ENCODE measurements at places on chromosomes 1 and 21.

GRCh38 chr1:59242370-59242769 is 54.5 kb upstream of the FGGY start:
- DNase-seq, result no peak

- peak; percentile 27 for DNase-seq
Measured at GRCh38 chr1:240765732-240766363, 153.9 kb upstream of the GREM2 start.

GRCh38 chr1:36911561-36912364 is 122.6 kb downstream of the GRIK3 start:
- no peak for DNase-seq

- DNase-seq, result no peak
Measured at GRCh38 chr1:61116421-61116820, 34.1 kb downstream of the NFIA start.

DNA sequence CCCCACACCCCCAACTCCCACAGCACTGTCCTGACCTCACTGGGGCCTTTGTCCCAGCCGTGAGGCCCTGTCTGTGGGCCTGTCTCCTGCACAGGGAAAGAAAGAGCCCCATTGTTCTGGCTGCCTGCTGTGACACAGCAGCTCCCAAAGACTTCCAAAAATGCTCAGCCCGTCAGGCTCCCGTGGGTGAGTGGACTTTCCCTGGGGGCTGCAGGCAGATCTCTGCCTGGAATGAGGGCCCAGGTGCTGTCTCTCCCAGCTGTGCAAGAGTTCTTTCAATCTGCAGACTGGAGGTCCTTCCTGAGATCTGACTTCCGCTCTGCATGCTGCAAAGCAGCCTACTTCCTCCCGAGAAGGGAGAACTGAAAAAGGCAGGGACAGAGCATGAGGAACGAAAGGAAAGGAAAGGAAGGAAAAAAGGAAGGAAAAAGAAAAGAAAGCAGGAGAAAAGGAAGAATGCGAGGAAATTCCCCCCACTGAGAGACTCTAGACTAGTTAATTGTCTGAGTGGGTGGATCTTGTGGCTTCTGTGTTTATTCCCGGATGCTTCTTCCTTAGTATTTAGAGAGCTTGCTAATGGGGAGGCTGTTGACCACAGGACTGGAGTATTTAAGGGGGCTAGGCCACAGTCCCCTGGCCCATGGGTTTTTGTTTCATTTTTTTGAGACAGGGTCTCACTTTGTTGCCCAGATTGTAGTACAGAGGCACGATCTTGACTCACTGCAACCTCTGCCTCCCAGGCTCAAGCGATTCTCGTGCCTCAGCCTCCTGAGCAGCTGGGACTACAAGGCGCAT is 15.0 kb downstream of the NES start:
- DNase-seq, result peak; percentile 75

DNA sequence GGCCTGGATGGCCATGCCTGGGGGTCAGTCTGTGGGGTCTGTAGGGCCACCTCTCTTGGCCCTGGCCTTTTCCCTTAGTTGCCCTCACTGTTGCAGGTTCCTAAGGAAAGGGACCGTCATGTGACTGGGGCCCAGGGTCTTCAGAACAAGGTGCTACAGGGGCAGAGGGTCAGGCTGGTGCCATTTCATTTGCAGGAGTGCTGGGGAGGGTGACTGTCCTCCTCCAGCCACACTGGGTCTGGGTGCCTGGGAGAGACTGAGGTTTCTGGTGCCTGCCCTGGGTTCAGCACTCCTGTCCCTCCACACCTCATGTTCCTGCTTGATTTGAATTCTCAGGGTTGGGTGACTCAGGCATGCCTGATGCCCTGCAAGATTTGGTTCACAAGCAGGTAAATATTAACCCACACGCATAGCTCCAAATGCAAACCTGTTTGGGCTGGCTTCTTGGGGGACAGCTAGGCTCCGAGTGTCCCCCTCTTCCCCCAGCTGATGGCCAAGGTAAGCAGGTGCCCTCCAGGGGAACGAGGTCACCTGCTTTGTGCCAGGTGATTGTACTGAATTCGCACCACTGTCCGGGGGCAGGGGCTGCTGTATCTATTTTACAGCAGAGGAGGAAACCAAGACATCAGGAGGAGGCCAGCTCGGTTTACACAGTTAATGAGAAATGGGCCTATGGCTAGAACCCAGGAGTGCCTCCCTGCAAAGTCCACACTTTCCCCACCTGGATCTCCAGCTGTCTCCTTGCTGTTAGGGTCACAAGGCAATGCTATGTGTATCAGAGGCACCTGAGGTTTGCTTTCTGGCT is 20.3 kb downstream of the ARHGEF10L start:
- DNase-seq, result no peak

- no peak for DNase-seq
Measured at GRCh38 chr1:157110003-157110402, 10.4 kb upstream of the ETV3L start.

DNA sequence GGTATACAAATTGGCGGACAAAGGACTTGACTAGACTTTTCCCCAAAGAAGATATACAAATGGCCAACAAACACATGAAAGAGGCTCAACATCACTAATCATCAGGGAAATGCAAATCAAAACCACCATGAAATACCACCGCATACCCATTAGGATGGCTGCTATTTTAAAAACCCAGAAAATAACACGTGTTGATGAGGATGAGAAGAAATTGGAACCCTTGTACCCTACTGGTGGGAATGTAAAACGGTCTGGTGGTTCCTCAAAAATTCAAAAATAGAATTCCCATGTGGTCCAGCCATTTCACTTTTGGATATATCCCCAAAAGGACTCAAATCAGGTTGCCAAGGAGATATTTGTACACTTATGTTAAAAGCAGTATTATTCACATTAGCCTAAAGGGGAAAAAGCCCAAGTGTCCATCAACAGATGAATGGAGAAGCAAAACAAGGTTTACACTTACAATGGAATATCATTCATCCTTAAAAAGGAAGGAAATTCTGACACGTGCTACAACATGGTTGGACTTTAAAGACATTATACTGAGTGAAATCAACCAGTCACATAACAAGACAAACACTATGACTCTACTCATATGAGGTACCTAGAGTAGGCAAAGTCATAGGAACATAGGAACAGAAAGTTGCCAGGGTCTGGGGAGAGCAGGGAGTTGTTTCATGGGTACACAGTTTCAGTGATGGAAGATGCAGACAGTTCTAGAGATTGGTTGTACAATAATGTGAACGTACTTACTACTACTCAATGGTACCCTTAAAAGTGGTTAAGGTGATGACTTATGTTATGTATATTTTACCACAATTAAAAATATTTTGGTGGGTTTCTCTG is 17.0 kb downstream of the CD34 start:
- DNase-seq, result no peak

GRCh38 chr1:27297903-27298302 is 24.1 kb upstream of the TMEM222 start:
- no peak for DNase-seq

- DNase-seq, result peak; percentile 12
Measured at GRCh38 chr1:41242342-41243078, 404 bp upstream of the SCMH1 start.

- no peak for DNase-seq
Measured at GRCh38 chr21:31743712-31744111, 11.8 kb upstream of the SCAF4 start.

DNA sequence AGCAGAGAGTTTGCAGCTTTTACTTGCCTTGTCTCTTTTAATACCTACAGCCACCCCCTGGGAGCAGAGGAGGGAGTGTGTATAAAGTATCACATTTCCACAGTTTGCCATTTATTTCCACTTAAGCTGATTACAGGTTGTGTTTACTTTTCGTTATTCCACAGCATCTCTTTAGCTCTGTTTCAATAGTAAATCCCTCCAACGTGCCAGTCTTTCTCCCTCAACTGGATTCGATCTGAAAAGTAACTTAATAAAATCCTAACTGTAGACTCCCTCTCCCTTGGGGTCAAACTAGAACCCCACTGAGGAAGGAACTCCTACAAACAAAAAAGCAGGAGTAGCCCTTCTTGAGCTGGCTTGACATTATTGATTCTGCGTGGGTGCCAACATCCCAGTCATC is 3.1 kb upstream of the FCGR2A start:
- no peak for DNase-seq

- no peak for DNase-seq
Measured at GRCh38 chr1:56336982-56337381, 242.4 kb downstream of the PLPP3 start.

GRCh38 chr1:53688381-53689102 is 50.4 kb downstream of the GLIS1 start:
- DNase-seq, result no peak

- no peak for DNase-seq
Measured at GRCh38 chr1:157112186-157112867, 12.7 kb upstream of the ETV3L start.

GRCh38 chr1:112576240-112576639 is 42.7 kb downstream of the ST7L start:
- no peak for DNase-seq

- no peak for DNase-seq
Measured at GRCh38 chr1:78079580-78079979, 33.8 kb downstream of the GIPC2 start.

DNA sequence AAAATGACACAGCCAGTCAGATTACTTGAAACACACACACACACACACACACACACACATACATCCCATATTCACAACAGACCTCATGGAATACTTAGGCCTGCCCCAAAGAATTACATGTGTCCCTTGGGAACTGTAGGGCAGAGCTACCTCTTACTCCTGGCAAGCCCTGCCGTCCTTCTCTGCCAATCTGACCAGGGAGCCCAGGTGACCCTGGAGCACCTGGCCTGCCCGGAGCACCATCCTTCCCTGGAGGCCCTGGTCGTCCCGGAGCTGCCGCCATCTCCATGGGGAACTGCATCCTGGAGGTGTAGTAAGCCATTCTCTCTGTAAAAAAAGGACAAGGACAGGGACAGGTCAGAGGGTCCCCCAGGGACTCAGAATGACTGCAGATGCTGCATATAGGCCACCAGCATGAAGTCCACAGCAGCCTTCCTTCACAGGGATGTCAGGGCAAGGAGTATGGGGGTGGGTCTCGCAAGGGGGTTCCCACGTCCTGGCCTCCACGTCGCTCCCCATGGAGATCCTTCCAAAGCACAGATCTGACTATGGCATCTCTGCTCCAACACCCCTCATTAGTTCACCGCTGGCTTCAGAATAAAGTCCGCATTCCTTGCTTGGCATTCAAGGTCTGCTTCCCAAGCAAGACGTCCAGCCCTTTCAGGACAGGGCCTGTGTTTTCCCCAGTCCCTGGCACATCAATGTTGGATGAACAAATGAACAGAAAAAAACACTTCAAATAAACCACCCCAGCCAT is 9.2 kb upstream of the PEF1 start:
- DNase-seq, result no peak

- DNase-seq, result no peak
Measured at GRCh38 chr1:58284225-58284510, 262.4 kb downstream of the OMA1 start.

DNA sequence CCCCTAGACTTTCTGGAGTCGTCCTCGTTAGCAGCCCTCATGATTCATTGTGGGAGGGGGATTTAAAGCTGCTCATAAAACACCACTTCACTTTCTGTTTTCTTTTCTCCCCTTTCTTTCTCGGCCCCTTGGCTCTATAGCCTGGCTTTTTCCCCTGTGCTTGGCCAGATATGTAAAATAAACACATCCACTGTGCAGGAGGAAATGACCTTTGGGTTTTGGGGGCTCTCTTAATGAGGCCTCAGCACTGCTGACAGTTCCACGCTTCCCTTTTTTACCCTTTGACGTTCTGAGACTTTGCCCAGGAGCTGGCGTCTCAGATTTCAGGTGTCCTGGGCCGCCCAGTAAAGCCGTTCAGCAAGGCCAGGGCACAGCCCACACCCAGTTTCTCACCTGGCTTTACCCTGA is 65.7 kb downstream of the RUNX3 start:
- DNase-seq, result no peak

DNA sequence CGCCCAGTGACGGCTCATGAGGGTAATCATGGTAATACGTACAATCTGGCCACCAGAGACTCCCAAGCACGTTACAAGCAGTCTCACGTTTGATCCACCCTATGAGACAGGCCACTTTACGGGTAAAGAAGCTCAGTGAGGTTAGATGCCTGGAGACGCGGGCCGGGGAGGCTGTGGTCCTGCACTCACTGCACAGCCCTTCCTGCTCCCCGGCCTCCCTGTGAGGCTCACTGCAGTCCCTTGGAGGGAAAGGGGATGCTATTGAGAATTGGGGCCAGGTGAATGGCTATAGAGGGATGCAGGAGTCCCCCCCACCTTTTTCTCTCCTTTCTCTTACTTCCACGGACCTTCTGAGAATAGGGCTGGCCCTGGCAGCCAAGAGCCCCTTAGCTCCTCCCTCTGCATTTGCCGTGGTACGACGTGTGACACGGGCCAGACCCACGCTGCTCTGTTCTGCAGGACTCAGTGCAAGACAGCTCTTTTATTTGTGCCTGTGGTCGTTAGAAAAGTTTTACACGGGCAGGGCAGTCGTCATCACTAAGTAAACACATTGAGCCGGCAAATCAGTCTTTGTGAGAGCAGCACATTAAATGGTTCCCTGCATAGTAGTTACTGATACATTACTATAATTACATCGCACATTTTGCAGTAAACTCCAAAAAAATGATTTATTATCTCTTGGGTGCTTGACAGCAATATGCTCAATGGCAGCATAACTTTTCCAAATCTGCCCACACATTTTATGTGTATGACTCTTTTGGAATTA is 18.8 kb downstream of the KIF26B start:
- no peak for DNase-seq

DNA sequence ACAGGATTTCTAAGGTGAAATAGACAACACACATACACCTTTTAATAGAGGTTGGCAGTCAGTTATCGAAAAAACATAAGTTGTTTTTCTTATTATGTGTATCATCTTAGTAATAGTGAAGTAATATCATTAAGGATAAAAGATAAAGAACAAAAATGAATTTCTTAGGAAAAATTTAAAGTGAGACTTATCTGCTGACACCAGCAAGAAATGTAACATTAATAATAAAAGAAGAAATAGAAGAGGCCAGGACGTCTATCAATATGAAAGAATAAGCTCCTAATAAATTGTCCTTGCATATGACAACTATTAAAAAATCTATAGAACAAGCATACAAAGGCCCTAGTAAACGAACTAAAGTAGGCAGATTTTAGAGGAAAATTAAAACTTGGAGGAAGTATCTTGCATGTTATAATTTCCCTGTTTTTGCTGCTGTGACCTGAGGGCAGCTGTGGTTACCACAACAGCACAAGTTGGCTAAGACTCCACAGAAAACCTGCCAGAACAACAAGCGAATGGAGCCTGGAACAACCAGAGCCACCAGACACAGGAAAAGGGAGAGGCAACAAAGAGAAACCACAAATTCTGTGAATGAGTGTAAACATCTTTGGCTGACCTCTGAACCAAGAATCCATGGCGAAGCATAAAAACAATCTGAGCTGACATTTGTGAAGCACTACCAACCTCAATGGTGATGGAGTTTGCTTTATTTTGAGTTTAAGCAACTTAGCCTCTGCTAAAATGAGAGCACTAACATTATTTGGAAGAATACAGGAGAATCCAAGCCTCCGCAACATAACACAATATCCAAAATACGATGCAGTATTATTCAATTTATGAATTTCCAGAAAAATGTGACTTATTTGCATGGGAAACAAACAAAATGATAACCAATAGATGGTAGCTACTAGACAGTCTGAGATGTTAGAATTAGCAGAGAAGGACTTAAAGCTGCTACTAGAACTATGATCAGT is 207.5 kb downstream of the KCNT2 start:
- DNase-seq, result peak; percentile 47

All from SW480 (cell line).